ENCODE measurements at places on chromosomes 13 and 19.

DNA sequence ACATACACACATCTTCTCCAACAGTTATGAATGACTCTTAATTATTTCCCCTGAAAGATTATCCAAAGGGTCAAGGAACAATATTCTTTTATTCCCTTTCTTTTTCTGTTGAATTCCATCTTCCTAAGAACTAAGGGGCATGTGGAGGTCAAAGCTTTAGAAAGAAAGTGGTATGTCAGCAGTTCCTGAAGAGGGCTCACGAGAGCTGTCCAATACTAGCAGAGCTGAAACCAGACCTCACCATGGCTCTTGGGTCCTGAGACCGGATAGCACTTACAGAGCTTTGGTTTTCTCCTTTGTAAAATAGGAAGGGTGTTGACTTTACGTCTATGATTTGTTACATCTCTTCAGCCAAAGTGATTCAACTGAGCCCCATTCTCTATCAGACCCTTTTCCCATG lies 109.8 kb upstream of the FREM2 start:
- no peak for DNase-seq

DNA sequence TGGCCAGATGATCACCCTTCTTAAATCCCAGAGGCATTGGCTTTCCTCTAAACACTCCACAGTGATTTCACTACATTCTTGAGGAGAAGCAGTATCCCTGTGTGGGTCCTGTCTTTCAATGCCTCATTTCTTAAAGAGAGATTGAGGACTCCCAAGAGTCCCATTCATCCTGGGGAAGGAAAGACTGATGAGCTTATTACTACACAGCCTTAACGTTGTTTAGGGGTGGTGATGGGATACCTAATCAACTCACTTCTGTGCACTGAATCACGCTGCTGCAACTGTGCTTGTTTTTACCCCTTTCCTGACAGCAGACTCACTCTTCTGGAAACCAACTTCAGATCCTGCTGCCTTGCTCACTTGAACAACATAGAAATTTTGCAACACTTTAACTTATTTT lies 203.1 kb downstream of the RGCC start:
- no peak for DNase-seq

GRCh38 chr13:103634066-103634465 lies 567.8 kb upstream of the SLC10A2 start:
- DNase-seq: no peak

DNA sequence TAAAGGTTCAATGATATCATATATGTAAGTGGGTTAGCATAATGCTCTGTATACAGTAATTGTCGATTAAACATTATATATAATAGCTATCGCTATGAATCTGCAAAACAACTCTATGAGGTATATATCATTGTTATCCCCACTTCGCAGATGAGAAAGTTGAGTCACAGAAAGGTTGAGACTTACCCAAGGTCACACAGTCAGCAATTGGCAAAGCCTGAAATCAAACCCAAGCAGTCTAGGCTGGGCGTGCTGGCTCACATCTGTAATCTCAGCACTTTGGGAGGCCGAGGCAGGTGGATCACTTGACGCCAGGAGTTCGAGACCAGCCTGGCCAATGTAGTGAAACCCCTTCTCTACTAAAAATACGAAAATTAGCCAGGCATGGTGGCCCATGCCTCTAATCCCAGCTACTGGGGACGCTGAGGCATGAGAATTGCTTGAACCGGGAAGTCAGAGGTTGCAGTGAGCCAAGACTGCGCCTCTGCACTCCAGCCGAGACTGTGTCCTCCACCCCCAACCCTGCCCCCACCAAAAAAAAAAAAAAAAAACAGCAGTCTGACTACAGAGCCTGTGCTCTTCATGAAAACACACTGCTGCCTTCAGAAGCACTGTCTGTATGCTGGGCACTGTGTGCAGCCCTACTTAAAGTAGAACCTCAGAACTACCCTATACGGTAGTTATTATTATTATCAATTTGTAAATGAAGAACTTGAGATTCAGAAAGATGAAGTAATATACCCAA lies 1.3 kb downstream of the HSPBP1 start:
- DNase-seq: no peak

DNA sequence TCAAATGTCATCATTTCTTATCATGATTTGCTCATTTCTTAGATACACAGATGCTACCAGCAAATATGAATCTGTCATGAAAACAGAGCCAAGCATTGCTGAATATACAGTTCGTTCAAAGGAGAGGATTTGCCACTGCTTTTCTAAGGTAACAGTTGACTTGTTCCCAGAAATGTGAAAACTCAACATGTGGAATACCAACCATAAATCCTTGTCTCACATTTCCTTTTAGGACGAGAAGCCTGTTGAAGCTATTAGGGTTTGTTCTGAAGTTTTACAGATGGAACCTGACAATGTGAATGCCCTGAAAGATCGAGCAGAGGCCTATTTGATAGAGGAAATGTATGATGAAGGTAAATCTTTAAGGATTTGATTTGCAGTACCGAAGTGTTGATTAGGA lies 86.7 kb downstream of the DNAJC3 start:
- DNase-seq: no peak

- no peak for DNase-seq
Observed at GRCh38 chr19:40213882-40214570, 4.2 kb downstream of the TTC9B start.

GRCh38 chr13:113981194-113981605 lies 7.3 kb upstream of the C13orf46 start:
- no peak for DNase-seq

GRCh38 chr13:34640179-34640992 lies 301.7 kb upstream of the NBEA start:
- DNase-seq: no peak
